ENCODE measurements at places on chromosomes 11 and 22.
A peak's percentile ranks its signal among the peaks of the same experiment; 100 is the strongest.

GRCh38 chr11:87432022-87432421 is 394.3 kb downstream of the TMEM135 start:
- no peak for DNase-seq

GRCh38 chr11:123148965-123149364 is 46.1 kb downstream of the CLMP start:
- DNase-seq: no peak

GRCh38 chr11:48081151-48082010 is 101.0 kb downstream of the PTPRJ start:
- DNase-seq: peak; percentile 39

- no peak for DNase-seq
Measured at GRCh38 chr22:25669253-25670069, 72.5 kb upstream of the MYO18B start.

GRCh38 chr22:27866135-27867084 is 52.6 kb downstream of the PITPNB start:
- DNase-seq: no peak

GRCh38 chr11:7531011-7531410 is 17.2 kb downstream of the PPFIBP2 start:
- no peak for DNase-seq

GRCh38 chr22:48356731-48357130 is 1470.9 kb downstream of the BRD1 start:
- no peak for DNase-seq

DNA sequence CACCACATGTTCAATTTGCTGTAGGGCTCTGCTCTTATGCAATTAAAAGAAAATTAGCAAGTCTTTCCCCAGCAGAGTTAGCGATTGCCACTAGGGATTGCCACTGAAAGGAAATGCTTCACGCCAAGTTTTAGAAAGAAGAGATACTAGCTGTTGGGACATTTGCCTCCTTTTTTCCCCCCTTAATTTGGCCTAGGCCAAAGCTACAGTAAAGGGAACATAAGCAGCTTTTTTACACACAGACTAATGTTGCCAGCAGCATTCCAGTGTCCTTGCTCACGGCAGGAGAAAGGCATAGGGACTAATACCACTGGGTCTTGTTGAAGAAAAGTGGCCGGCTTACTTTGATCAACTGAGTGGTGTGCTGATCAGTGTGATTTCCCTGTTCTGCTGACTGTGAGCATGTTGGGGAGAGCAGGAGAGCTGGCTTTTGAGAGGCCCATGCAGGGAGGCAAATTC is 71.2 kb downstream of the PHF21A start:
- no peak for DNase-seq

GRCh38 chr22:47567126-47568090 is 805.0 kb downstream of the TBC1D22A start:
- no peak for DNase-seq

DNA sequence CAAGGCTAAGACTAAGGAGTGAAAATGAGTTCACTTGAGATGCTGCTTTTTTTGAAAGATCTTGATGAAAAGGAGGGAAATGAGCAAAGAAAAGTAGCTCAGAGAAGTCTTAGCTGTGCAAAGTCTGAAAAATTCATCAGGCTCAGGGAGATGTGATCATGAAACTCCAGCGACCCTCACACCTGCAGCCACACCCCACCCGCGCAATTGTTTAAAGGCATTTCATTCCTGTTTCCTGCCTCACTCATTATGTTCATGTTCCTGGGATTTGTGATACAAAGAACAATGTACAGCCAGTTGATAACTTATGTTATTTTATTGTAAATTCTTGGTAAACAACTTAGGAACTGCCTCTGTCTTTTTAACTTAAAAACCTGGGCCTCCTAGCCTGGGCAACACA is 8.7 kb upstream of the GSTP1 start:
- DNase-seq: no peak

DNA sequence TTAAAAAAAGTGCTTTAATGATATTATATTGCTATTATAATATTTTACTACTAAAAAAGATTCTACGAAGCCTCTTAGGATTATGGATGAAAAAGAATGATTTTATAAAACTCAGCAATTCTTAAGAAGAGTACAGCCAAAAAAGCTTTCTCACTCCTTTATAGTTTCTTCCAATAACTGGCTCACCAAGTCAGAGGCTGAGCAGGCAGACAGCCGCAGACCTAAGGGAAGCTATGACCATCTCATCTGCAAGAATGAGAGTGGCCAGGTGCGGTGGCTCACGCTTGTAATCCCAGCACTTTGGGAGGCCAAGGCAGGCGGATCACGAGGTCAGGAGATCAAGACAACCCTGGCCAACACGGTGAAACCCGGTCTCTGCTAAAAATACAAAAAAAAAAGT is 12.7 kb upstream of the EMID1 start:
- DNase-seq: no peak

DNA sequence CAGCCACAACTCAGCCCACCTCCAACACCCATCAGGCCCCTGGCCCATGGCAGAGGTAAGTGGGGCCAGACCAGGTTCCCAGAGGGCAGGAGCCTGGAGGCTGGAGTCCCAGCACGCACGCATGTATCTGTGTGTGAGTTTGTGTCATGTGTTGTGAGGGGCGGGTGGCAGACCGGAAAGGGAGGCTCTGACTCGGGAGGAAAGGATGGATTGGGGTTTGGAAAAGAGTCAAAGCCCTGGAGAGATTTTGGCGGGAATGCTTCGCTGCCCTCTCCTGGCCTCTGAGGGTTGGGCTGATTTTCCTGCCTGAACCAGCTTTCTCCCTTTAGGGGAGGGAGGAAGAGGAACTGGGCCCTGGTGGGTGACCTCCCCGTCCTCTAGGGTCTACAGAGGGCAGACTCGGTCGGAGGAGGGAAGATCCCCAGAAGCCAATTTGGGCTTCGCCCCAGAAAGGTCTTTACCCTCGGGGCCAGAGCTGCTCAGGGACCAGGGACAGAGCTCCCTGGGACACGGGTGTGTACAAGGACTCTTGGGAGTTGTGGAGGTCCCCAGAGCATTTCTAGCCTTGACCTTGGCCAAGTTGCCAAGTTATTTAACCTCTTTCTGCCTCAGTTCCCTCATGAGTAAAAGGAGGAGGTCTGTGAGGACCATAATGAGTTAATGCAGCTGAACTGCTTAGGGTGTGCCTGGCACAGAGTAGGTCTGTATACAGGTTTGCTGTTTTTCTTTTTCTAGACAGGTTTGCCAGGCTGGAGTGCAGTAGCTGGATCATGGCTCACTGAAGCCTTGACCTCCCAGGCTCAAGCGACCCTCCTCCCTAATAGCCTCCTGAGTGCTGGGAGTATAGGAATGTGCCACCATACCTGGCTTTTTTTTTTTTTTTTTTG is 6.9 kb downstream of the C11orf68 start:
- no peak for DNase-seq

All from stimulated activated CD8-positive, alpha-beta memory T cell treated with anti-CD3 and anti-CD28 coated beads, Interleukin-4, amount 100 ng/mL, for 48 hours (primary cell).